ENCODE measurements at places on chromosomes 2 and 18. TPM values are rescaled to one million over a fixed set of nuclear protein-coding genes. Genes with fewer than 3 reads are reported as not detected.

DNA sequence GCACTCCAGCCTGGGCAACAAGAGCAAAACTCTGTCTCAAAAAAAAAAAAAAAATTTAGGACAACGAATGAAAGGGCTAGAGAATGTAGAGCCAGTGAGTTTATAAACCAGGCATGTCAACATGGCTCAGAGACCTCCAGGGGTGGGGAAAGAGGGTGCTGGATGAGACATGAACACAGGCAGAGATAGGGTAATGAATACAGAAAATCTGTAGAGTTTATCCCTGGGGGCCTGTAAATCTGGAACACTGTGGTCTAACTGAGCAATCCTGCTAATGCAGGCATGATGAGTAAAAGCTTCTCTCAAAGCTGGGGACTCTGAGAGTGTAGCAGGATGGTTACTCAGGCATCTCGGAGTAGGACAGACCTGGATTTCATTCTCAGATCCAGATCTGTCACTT, 59.2 kb upstream of the IGFBP2 start:
- no peak for DNase-seq

DNA sequence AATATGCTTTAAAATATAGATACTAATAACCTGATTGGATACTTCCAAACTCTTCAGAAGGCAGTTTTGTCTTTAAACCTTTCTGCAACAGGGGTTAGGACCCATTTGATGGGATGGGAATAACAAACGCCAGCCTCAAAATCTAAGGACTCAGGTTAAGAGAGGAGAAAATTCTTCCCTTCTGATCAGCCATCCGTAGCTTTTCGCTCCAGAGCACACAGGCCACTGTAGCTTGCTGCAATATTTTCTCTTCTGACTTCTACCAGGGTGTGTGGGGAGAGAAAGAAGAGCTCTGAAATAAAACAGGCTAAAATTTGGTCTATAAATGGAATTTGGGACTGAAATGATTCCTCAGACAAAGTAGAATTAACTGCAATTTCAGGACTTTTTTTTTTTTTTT, 95.1 kb downstream of the ALPK2 start:
- no peak for DNase-seq

Gene SELENOI
- total RNA-seq = 33.2 TPM

GRCh38 chr2:167544602-167545001, 656.3 kb downstream of the XIRP2 start:
- DNase-seq = peak; percentile 6

GRCh38 chr2:181106789-181107627, 126.6 kb downstream of the UBE2E3 start:
- peak; percentile 26 for DNase-seq

GRCh38 chr2:42256505-42256904, 87.4 kb downstream of the EML4 start:
- no peak for DNase-seq

Gene NT5DC4
- total RNA-seq = not detected

Measured in Daoy (cell line).